ENCODE measurements at places on chromosomes 2 and 18. TPM values are rescaled to one million over a fixed set of nuclear protein-coding genes. Genes with fewer than 3 reads are reported as not detected.

- no peaks in the 10 kb centered on the region for H3K36me3 ChIP-seq
- H3K27me3 ChIP-seq: no peaks in the 10 kb centered on the region
- DNase-seq: no peak
- H3K4me1 ChIP-seq: no peaks in the 10 kb centered on the region
- H3K4me3 ChIP-seq: no peak overlapping the region
- no peak overlapping the region for H3K27ac ChIP-seq
Observed at GRCh38 chr2:48829569-48829968, 74.0 kb upstream of the LHCGR start.

DNA sequence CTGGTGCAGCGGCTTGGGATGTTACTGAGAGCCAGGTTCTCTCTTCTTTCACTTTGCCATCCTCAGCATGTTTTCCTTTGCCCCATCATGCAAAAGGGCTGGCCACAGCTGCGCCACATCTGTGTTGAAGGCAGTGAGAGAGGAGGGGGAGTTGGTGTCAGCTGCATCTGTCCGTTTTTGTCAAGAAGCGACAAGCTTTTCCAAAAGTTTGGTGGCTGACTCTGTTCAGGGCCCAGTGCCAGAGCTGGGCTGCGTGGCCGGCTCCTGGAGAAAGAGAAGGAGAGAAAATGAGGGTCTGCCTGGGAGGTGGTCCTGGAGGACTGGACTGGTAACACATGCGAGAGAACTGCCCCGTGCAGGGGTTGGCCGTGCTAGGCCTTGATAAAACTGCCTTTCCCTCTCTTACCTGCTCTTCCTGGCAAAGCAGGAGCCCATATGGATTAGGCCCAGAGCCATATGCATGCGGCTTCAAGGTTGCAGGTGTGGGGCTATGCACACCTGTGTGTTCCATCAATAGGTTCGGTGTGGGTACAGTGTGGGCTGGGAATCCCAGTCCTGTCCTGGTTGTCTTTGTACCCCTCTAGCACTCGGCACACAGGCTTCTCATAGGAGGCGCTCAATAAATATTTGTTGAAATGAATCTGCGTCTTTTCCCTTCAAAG, 9.0 kb downstream of the RNF144A start:
- H3K4me1 ChIP-seq: peaks cover 28% of the 10 kb centered on the region
- H3K27ac ChIP-seq: no peak overlapping the region
- no peaks in the 10 kb centered on the region for H3K36me3 ChIP-seq
- no peaks in the 10 kb centered on the region for H3K27me3 ChIP-seq
- H3K4me3 ChIP-seq: no peak overlapping the region
- DNase-seq: no peak

GRCh38 chr18:79927607-79928562, 23.6 kb downstream of the SLC66A2 start:
- no peaks in the 10 kb centered on the region for H3K36me3 ChIP-seq
- no peaks in the 10 kb centered on the region for H3K4me1 ChIP-seq
- DNase-seq: peak; percentile 13
- no peak overlapping the region for H3K27ac ChIP-seq
- H3K27me3 ChIP-seq: no peaks in the 10 kb centered on the region
- H3K4me3 ChIP-seq: no peak overlapping the region

DNA sequence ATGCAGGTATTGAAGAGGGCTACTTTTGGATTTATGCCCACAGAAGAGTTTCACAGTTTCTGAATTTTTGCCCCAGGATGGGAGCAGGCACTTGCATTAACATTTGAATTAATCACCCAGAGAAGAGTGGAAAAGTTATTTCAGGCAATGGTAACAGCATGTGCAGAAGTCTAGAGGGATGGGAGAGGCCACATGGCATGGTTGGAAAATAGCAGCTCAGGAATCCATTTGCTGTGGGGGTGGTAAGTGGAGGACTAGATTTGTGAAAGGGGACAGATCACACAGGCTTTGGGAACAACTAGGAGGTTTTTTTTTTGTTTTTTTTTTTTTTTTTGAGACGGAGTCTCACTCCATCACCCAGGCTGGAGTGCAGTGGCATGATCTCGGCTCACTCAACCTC, 65.2 kb downstream of the NEDD4L start:
- H3K4me3 ChIP-seq: no peak overlapping the region
- H3K36me3 ChIP-seq: no peaks in the 10 kb centered on the region
- no peaks in the 10 kb centered on the region for H3K4me1 ChIP-seq
- no peaks in the 10 kb centered on the region for H3K27me3 ChIP-seq
- no peak overlapping the region for H3K27ac ChIP-seq
- DNase-seq: no peak

DNA sequence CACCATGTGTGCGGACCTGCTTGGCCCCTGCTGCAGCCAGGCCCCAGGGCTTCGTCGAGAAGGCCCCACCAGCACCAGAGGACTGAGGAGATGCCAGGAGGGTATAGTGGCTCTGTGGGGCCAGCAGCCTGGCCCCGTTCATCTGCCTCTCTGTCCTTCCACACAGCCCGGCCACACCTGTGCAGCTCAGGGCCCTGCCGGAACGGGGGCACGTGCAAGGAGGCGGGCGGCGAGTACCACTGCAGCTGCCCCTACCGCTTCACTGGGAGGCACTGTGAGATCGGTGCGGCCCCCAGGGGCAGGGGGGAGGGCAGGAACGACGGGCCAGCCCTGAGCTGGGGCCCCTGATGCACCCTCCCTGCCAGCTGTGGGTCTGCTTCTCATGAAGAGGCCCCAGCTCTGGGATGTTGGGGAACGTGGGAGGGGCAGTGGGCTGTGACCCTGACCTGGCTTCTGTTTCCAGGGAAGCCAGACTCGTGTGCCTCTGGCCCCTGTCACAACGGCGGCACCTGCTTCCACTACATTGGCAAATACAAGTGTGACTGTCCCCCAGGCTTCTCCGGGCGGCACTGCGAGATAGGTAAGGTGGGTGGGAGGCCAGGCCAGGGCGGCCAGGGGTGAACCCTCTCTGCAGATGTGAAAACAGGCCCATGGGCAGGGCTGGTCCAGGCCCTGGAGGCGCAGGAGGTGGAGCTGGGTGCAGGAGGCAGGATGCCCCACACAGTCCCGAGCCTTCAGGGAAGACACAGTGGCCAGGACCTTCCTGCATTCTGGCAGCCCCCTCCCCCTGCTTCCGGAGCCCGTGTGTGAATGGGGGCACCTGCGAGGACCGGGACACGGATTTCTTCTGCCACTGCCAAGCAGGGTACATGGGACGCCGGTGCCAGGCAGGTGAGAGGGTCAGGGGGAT, 50.3 kb downstream of the MTERF4 start:
- H3K36me3 ChIP-seq: no peaks in the 10 kb centered on the region
- no peak overlapping the region for H3K27ac ChIP-seq
- peak; percentile 10 for DNase-seq
- H3K27me3 ChIP-seq: no peaks in the 10 kb centered on the region
- no peak overlapping the region for H3K4me3 ChIP-seq
- no peaks in the 10 kb centered on the region for H3K4me1 ChIP-seq

GRCh38 chr2:64094663-64095382, 49.4 kb downstream of the PELI1 start:
- no peak for DNase-seq
- H3K4me1 ChIP-seq: no peaks in the 10 kb centered on the region
- no peak overlapping the region for H3K4me3 ChIP-seq
- no peaks in the 10 kb centered on the region for H3K27me3 ChIP-seq
- H3K27ac ChIP-seq: no peak overlapping the region

- no peaks in the 10 kb centered on the region for H3K27me3 ChIP-seq
- H3K4me1 ChIP-seq: peaks cover 8% of the 10 kb centered on the region
- H3K4me3 ChIP-seq: no peak overlapping the region
- no peaks in the 10 kb centered on the region for H3K36me3 ChIP-seq
- DNase-seq: no peak
- no peak overlapping the region for H3K27ac ChIP-seq
Observed at GRCh38 chr2:120984046-120984445, 248.4 kb downstream of the GLI2 start.

- no peaks in the 10 kb centered on the region for H3K27me3 ChIP-seq
- H3K4me3 ChIP-seq: no peak overlapping the region
- no peaks in the 10 kb centered on the region for H3K36me3 ChIP-seq
- peaks cover 41% of the 10 kb centered on the region for H3K4me1 ChIP-seq
Observed at GRCh38 chr2:3631851-3632659, 25.9 kb upstream of the ALLC start.

The CTAGE1 gene
- 4.2 TPM for total RNA-seq

The MRO gene
- 134 TPM for total RNA-seq

The NGEF gene
- 28.7 TPM for total RNA-seq

The SOWAHC gene
- 30.1 TPM for total RNA-seq

The RMDN2 gene
- 22.8 TPM for total RNA-seq
